ENCODE measurements at places on chromosomes 4 and X. TPM values are rescaled to one million over a fixed set of nuclear protein-coding genes. Genes with fewer than 3 reads are reported as not detected.

DNA sequence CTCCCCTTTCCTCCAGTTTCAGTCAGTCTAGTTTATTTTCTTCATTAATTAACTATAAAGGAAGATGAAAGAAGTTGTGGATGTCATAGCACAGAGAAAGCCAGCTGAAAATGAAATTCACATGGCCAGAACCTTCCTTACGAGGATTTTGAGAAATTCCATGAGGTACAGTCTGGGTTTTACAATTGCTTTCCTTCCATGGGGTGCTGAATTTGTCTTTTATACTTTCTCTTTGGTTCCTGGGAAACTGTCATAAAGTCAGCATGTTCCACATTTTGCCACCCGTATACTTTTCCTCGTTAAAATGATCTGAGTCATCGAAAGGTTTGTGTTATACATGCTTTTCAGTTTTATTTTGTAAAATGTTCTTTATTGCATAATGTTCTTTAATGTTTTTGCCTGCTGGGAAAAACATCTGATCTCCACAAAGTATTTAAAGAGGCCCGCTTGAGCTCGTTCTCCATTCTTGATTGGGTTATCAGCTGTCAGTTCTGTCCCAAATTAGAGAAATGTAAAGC lies 78.1 kb upstream of the CLDN34 start:
- DNase-seq = no peak

GRCh38 chrX:104330966-104331365 lies 76.2 kb upstream of the ESX1 start:
- no peak for DNase-seq

The TRIML2 gene
- not detected for total RNA-seq

The HTR2C gene
- total RNA-seq = 11.0 TPM

The LEF1 gene
- total RNA-seq = 6.1 TPM
